ENCODE measurements at places on chromosomes 3 and 15. TPM values are rescaled to one million over a fixed set of nuclear protein-coding genes. Genes with fewer than 3 reads are reported as not detected.

- H3K27ac ChIP-seq, result no peak overlapping the region
- H3K4me1 ChIP-seq, result peaks cover 22% of the 10 kb centered on the region
- no peaks in the 10 kb centered on the region for H3K27me3 ChIP-seq
- no peak for DNase-seq
These were observed 155.7 kb downstream of the NEK10 start for GRCh38 chr3:27213450-27213849.

Gene EPB42
- not detected for total RNA-seq

DNA sequence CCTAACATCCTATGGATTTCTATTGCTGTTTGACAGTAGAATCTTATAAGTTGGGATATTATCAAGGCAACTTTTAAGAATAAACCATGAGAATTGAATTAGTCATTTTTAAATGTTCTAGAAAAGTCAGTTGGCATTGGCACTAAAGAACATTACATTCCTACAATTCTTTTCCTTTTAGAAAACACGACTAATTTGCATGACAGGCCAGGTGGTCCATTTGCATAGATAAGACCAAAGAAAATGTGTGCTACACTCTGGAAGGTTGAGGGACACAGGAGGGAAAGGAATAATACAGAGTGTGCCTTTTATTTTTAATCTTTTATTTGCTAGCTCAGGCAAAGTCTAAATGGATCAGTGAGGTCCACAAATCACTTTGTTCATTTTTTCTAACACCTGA, 962.3 kb downstream of the EPHA3 start:
- no peaks in the 10 kb centered on the region for H3K27me3 ChIP-seq
- peaks cover 9% of the 10 kb centered on the region for H3K4me1 ChIP-seq
- DNase-seq, result no peak
- H3K36me3 ChIP-seq, result no peaks in the 10 kb centered on the region
- no peak overlapping the region for H3K27ac ChIP-seq

- H3K4me1 ChIP-seq, result no peaks in the 10 kb centered on the region
- DNase-seq, result no peak
- H3K27me3 ChIP-seq, result no peaks in the 10 kb centered on the region
- no peaks in the 10 kb centered on the region for H3K36me3 ChIP-seq
These were observed 932 bp downstream of the PRR23C start for GRCh38 chr3:139043554-139044365.

DNA sequence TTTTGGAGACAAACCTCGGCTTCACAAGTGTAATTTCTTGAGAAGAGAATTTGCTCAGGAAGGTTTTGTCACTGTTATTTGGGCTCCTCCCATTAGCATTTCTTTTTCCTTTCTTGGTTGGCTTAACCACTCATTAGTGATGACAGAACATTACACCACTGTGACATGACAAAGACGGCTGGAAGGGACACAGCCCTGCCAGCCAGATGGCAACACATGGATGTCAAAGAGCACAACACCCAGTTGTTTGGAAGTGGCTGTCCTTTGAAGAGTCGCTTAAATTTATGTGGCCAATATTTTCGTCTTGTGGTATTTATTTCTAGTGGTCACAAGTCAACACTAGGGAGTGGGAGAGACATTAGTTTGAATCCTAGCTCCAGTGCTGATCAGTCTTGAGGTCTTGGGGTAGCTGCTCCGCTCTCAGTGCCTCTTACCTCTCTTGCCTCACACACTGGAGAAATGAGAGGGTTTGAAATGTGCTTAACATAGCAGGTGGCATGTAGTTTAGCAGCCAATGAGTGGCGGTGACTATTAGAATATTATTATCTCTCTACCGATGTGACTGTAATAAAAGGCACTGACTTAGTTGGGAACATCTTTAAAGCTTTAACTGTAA, 92.8 kb downstream of the FRMD4B start:
- H3K27me3 ChIP-seq, result no peaks in the 10 kb centered on the region
- H3K27ac ChIP-seq, result no peak overlapping the region
- H3K36me3 ChIP-seq, result no peaks in the 10 kb centered on the region
- peaks cover 21% of the 10 kb centered on the region for H3K4me1 ChIP-seq
- no peak for DNase-seq
- no peak overlapping the region for H3K4me3 ChIP-seq

Measured in osteocyte (in vitro differentiated cells).